Melanocyte of skin (primary cell): ENCODE measurements at places on chromosomes 7 and 10. TPM values are rescaled to one million over a fixed set of nuclear protein-coding genes. Genes with fewer than 3 reads are reported as not detected.

The RBM20 gene
- total RNA-seq: 0.34 and 0.36 TPM in 2 replicates

The PTF1A gene
- total RNA-seq: not detected in 2 replicates

The POU6F2 gene
- total RNA-seq: not detected in 2 replicates

The CD36 gene
- total RNA-seq: 13.1 and 25.1 TPM in 2 replicates

The TRRAP gene
- 14.8 and 23.3 TPM in 2 replicates for total RNA-seq

The CCL26 gene
- total RNA-seq: not detected in 2 replicates

The AKR1C1 gene
- total RNA-seq: 0.67 and 1.1 TPM in 2 replicates

The CFTR gene
- total RNA-seq: under 0.01 TPM in 1 of 2 replicates, not detected in the other

The ZNF735 gene
- not detected in 2 replicates for total RNA-seq

The LIPF gene
- not detected in 2 replicates for total RNA-seq

The LRRN3 gene
- total RNA-seq: 1.9 and 2.7 TPM in 2 replicates

The EEPD1 gene
- total RNA-seq: 2.5 and 5.2 TPM in 2 replicates

The AKR1D1 gene
- not detected in 2 replicates for total RNA-seq

The PDE1C gene
- 0.15 and 0.33 TPM in 2 replicates for total RNA-seq

The UTF1 gene
- total RNA-seq: not detected in 2 replicates

The MSANTD7 gene
- 27.3 and 28.3 TPM in 2 replicates for total RNA-seq

The PLEKHS1 gene
- total RNA-seq: under 0.01 and 0.15 TPM in 2 replicates

The INMT gene
- not detected in 2 replicates for total RNA-seq

The AIMP2 gene
- total RNA-seq: 85.6 and 101 TPM in 2 replicates

The AP5Z1 gene
- total RNA-seq: 56.8 and 61.1 TPM in 2 replicates

The CALHM2 gene
- 8.3 and 12.0 TPM in 2 replicates for total RNA-seq

The RHOBTB1 gene
- total RNA-seq: 17.6 and 28.2 TPM in 2 replicates

The NKX1-2 gene
- under 0.01 TPM in 1 of 2 replicates, not detected in the other for total RNA-seq

The MPP7 gene
- total RNA-seq: 0.36 TPM in 1 of 2 replicates, not detected in the other

The PTPN20 gene
- total RNA-seq: 0.69 and 0.73 TPM in 2 replicates

The SPDYE6 gene
- total RNA-seq: not detected in 2 replicates

The NEUROD6 gene
- total RNA-seq: not detected in 2 replicates

The ENO4 gene
- total RNA-seq: 0.15 and 0.33 TPM in 2 replicates

The VPS37D gene
- 2.9 and 3.3 TPM in 2 replicates for total RNA-seq

The WNT16 gene
- not detected in 2 replicates for total RNA-seq

The LIPK gene
- not detected in 2 replicates for total RNA-seq

The KEL gene
- total RNA-seq: 0.34 and 0.73 TPM in 2 replicates

The AMPH gene
- total RNA-seq: 1.4 and 2.9 TPM in 2 replicates

The MYO3A gene
- total RNA-seq: not detected in 2 replicates

The THSD7A gene
- total RNA-seq: under 0.01 and 0.46 TPM in 2 replicates

The TMEM176A gene
- total RNA-seq: not detected in 2 replicates

The COL1A2 gene
- 18.6 and 145 TPM in 2 replicates for total RNA-seq

The GRID2IP gene
- total RNA-seq: not detected in 2 replicates

The DNAH11 gene
- under 0.01 TPM in 1 of 2 replicates, not detected in the other for total RNA-seq

The EPO gene
- total RNA-seq: not detected in 2 replicates

The ACSL5 gene
- total RNA-seq: 0.33 and 1.7 TPM in 2 replicates

The EVX1 gene
- total RNA-seq: not detected in 2 replicates

The ASB13 gene
- 15.9 and 20.0 TPM in 2 replicates for total RNA-seq

The SPDYE8 gene
- not detected in 2 replicates for total RNA-seq

The GRB10 gene
- total RNA-seq: 19.3 and 48.3 TPM in 2 replicates

The LEP gene
- under 0.01 TPM in 1 of 2 replicates, not detected in the other for total RNA-seq

The EBLN1 gene
- not detected in 2 replicates for total RNA-seq
